Activated CD4-positive, alpha-beta T cell treated with anti-CD3 and anti-CD28 coated beads, Interleukin-2, amount 10 ng/mL, durations not matched to agents 7 days and 5 days (primary cell): ENCODE measurements at places on chromosomes 3 and 15. TPM values are rescaled to one million over a fixed set of nuclear protein-coding genes. Genes with fewer than 3 reads are reported as not detected.
A peak's percentile ranks its signal among the peaks of the same experiment; 100 is the strongest.

- H3K36me3 ChIP-seq: no peaks in the 10 kb centered on the region
- H3K27ac ChIP-seq: no peak overlapping the region
- peaks cover 18% of the 10 kb centered on the region for H3K4me1 ChIP-seq
Measured at GRCh38 chr3:168063122-168063521, 32.6 kb downstream of the GOLIM4 start.

- H3K27ac ChIP-seq: no peak overlapping the region
- DNase-seq: no peak
- no peak overlapping the region for H3K4me3 ChIP-seq
- H3K27me3 ChIP-seq: no peaks in the 10 kb centered on the region
Measured at GRCh38 chr3:124137216-124137615, 145.3 kb upstream of the ROPN1 start.

GRCh38 chr3:184694133-184694665 is 17.7 kb downstream of the MAGEF1 start:
- H3K4me3 ChIP-seq: no peak overlapping the region
- no peak overlapping the region for H3K27ac ChIP-seq

- H3K36me3 ChIP-seq: peaks cover 18% of the 10 kb centered on the region
- peaks cover 27% of the 10 kb centered on the region for H3K4me1 ChIP-seq
- no peaks in the 10 kb centered on the region for H3K27me3 ChIP-seq
- no peak overlapping the region for H3K27ac ChIP-seq
- no peak overlapping the region for H3K4me3 ChIP-seq
- DNase-seq: no peak
Measured at GRCh38 chr3:36919439-36920160, 25.3 kb downstream of the TRANK1 start.

DNA sequence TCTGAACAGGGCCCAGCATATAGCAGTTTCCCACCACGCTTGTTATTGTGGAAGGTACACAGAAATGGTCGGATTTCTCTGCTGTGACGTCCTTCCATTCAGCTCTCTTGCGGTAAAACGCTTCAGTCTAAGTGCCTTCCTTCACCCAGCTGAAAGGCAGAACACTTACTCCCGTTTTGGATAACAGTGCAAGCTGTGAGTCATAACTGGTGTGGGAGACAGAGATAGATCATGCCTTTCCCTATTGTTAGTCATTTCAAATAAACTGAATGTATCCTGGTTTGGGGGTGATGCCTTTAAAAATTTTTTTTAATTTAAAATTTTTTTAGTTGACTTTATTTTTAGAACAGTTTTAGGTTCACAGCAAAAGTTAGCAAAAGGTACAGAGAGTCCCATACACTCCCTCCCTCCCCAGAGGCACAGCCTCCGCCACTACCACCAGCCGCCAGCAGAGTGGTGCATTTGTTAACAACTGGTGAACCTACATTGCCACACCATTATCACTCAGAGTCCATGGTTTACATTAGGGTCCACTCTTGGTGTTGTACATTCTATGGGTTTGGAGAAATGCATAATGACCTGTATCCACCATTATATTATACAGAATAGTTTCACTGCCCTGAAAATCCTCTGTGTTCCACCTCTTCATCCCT is 94.9 kb upstream of the NSMCE3 start:
- no peaks in the 10 kb centered on the region for H3K36me3 ChIP-seq
- H3K27me3 ChIP-seq: peaks cover 4% of the 10 kb centered on the region
- H3K4me3 ChIP-seq: no peak overlapping the region
- H3K4me1 ChIP-seq: no peaks in the 10 kb centered on the region

DNA sequence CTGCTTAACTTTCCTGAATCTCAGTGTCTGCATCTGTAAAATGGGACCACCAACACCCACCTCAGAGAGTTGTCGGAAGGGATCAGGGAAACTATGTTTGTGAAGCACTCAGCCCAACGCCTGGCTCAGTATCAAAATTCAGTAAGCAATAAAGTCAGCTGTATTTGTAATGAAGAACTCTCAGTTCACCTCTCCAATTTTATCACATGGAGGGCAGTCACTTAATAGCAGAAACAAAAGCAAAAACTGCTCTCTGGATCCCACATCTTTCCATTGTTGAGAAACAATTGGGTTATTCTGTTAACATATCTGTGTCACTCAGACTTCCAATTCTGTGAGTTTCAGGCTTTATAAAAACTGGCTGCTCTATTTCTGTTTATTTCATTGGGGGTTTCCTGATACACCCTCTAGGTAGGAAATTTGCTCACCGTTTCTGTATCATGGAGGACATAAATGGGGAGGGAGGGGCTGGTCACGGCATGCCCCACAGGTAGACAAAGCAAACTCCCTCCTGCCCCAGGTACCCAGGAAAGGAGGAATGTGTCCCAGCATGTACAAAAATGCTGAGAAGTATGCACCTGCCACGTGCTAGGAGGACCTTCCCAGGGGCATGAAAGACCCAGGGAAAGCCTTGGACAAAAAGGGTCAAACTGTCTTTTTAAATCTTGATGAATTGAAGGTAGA is 81.4 kb upstream of the LMOD3 start:
- no peak overlapping the region for H3K4me3 ChIP-seq
- H3K27me3 ChIP-seq: no peaks in the 10 kb centered on the region
- peaks cover 62% of the 10 kb centered on the region for H3K4me1 ChIP-seq
- H3K27ac ChIP-seq: peak overlapping the region; percentile 84
- no peak for DNase-seq

GRCh38 chr15:71623111-71623510 is 187.2 kb upstream of the NR2E3 start:
- no peak overlapping the region for H3K4me3 ChIP-seq
- H3K36me3 ChIP-seq: no peaks in the 10 kb centered on the region
- no peaks in the 10 kb centered on the region for H3K4me1 ChIP-seq

GRCh38 chr15:69489073-69489571 is 36.5 kb downstream of the RPLP1 start:
- no peak for DNase-seq
- H3K4me1 ChIP-seq: no peaks in the 10 kb centered on the region
- H3K27me3 ChIP-seq: peaks cover 3% of the 10 kb centered on the region
- H3K36me3 ChIP-seq: no peaks in the 10 kb centered on the region
- H3K4me3 ChIP-seq: no peak overlapping the region

DNA sequence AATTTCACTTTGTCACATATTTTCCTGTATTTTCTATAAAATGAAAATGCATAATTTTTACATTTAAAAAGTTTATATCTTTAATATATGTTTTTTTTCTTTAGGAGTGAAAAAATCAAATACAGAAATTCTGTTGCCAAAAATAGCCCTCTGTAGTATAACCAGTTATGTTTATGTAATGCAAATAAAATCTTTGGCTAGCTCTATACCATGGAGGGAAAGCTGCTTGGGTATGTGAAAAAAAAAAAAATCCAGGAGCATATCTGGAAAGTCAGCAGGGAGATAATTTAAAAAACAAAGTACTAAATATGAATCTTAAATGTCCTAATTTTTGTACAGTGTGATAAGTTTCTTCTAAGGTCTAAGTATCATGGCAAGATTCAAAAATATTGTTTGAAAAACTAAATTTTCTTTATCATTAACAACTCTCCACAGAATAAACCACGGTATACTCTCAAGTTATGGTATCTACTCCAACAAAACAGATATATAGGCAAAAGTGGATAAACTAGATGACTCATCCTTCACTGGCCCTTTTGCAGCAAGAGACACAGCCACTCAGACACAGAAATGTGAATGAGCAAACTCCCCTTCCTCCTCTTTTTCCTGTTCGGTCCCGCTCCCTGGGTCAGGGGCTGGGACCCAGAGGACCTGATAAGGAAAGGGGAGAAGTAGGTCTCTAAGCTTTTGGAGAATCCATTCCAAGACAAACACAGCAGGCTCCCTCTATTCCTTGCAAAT is 66.6 kb downstream of the PDZRN3 start:
- no peaks in the 10 kb centered on the region for H3K4me1 ChIP-seq
- no peaks in the 10 kb centered on the region for H3K36me3 ChIP-seq
- no peak for DNase-seq
- no peaks in the 10 kb centered on the region for H3K27me3 ChIP-seq

DPPA2 gene
- not detected for total RNA-seq

KIF7 gene
- total RNA-seq: 0.65 TPM

POLQ gene
- 32.1 TPM for total RNA-seq
